Sigmoid colon (tissue), 7 donors: ENCODE measurements at places on chromosomes 2 and 18. TPM values are rescaled to one million over a fixed set of nuclear protein-coding genes. Genes with fewer than 3 reads are reported as not detected.

DAW1 gene
- total RNA-seq: not detected

GRCh38 chr2:211408483-211408891 lies 852.1 kb downstream of the CPS1 start:
- DNase-seq: no peak

- DNase-seq: no peak
Observed at GRCh38 chr2:182245963-182246362, 180.9 kb downstream of the PDE1A start.

- DNase-seq: peak; percentile 70
Observed at GRCh38 chr2:199462956-199463692, 5.4 kb upstream of the SATB2 start.

- no peak for DNase-seq
Observed at GRCh38 chr18:49876536-49876935, 63.2 kb upstream of the ACAA2 start.

DNA sequence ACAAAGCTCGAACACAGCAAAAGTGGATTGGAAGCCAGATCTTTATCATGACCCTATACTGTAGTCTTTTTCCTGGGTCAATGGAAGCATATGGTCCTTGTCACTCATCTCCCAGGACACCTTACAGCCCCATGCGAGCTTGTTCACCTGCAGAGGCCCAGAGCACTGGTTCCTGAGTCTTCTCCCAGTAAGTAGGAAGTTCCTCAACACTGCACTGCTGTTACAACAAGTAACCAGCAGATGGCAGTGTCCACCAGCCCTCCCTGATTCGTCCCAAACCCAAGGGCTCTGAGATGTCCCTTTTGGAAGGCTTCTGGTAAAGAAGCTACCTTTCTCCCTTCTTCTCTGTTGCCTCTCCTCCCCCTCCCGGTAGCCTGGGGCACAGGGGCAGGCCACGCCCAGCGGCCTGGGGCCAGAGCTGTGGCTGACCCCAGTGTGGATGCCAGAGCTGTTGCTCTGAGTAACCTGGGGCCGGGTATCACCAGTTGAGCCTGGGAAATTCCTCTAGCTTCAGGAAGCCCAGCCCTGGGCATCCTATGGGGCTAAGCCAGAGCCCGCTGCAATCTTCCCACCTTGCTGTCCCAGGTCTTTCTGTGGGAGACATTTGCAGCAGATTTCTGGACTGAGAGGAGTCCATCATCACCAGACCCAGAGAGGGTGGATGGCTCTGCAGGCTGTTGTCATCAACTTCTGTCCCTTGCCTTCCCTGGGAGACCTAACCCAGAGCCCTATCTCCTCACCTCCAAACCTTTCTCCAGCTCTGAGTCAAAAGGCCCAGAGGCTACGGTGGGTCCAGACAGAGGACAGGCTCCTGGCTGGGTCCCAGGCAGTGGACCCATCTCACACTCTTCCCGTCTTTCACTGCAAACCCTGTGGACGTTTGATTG lies 5.3 kb upstream of the GDF7 start:
- DNase-seq: peak; percentile 85

IL1B gene
- total RNA-seq: not detected
